AG09319 (cell line): ENCODE measurements at places on chromosomes 5 and 9.

- no peak for DNase-seq
These were observed 585.7 kb upstream of the ZNF608 start for GRCh38 chr5:125331987-125332598.

GRCh38 chr9:12457237-12457636 lies 235.9 kb upstream of the TYRP1 start:
- no peak for DNase-seq

- no peak for DNase-seq
These were observed 1.4 kb upstream of the PPP2CA start for GRCh38 chr5:134227259-134227658.

GRCh38 chr5:149724884-149725283 lies 5.2 kb upstream of the PPARGC1B start:
- DNase-seq, result no peak

- DNase-seq, result no peak
These were observed 744.5 kb upstream of the C9orf72 start for GRCh38 chr9:28317745-28318144.

GRCh38 chr9:130237076-130237475 lies 28.5 kb upstream of the HMCN2 start:
- no peak for DNase-seq

GRCh38 chr5:63931836-63932235 lies 30.4 kb downstream of the HTR1A start:
- no peak for DNase-seq

GRCh38 chr5:74963407-74963806 lies 89.0 kb downstream of the GCNT4 start:
- no peak for DNase-seq

DNA sequence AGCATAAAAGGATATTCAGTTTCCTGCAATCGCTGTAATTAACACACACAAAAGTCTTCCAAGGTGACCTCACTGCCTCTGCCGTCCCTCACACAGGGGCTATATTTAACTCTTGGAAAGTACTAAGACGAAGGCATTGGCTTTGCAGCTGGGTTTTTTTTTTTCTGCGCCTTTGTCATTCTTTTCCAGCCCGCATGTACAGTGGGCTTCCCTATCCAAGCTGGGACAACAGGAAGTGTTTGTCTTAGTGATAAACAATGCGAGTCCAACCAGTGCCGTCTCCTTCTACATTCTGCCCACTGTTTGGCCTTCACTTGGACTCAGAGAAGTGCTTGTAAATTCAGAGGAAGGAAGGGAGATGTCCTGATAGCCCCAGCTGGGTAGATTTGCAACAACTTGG lies 17.6 kb downstream of the AFAP1L1 start:
- no peak for DNase-seq

DNA sequence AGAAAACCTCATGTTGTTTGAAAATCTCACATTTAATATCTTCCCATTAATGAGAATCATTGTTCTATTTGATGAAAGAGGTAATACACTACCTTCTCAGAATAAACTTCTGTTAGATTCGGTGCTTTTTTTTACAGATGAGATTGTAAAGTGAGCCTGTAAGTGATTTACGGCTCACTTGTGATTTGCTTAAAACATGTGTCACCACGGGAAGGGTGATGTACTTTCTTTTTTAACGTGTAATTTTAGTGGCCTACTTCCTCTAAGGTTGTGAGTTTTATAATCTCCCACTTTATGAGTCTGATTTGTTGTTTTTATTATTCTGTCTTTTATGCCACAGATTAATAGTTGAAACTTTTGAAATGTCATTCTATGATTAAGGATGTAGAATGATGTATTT lies 15.9 kb downstream of the ANXA1 start:
- no peak for DNase-seq

- no peak for DNase-seq
These were observed 246.5 kb downstream of the DMRTA1 start for GRCh38 chr9:22693156-22693555.

- no peak for DNase-seq
These were observed 6.2 kb downstream of the ASS1 start for GRCh38 chr9:130451004-130451390.

- DNase-seq, result no peak
These were observed 459.9 kb upstream of the NMUR2 start for GRCh38 chr5:152864991-152865390.

DNA sequence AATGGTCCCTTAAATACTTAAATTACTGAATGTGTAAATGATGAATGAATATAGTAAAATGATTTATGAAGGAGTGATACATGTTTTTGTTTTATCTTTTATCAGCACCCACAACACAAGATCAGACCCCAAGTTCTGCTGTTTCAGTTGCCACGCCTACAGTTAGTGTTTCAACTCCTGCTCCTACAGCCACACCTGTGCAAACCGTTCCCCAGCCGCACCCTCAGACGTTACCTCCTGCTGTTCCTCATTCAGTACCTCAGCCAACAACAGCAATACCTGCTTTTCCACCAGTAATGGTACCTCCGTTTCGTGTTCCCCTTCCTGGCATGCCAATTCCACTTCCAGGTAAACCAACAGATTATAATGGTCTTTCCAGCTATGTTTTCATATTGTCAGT lies 16.3 kb downstream of the TCERG1 start:
- DNase-seq, result no peak

- no peak for DNase-seq
These were observed 40.7 kb upstream of the HSD17B3 start for GRCh38 chr9:96342571-96343245.

GRCh38 chr5:129857116-129857515 lies 47.1 kb upstream of the CHSY3 start:
- no peak for DNase-seq

GRCh38 chr5:132445640-132445923 lies 45.0 kb downstream of the IRF1 start:
- DNase-seq, result no peak

- DNase-seq, result no peak
These were observed 5.5 kb downstream of the NOL6 start for GRCh38 chr9:33468215-33468730.

GRCh38 chr5:143004361-143005145 lies 234.4 kb downstream of the ARHGAP26 start:
- no peak for DNase-seq

- DNase-seq, result no peak
These were observed 12.3 kb downstream of the CCNH start for GRCh38 chr5:87400305-87400899.

DNA sequence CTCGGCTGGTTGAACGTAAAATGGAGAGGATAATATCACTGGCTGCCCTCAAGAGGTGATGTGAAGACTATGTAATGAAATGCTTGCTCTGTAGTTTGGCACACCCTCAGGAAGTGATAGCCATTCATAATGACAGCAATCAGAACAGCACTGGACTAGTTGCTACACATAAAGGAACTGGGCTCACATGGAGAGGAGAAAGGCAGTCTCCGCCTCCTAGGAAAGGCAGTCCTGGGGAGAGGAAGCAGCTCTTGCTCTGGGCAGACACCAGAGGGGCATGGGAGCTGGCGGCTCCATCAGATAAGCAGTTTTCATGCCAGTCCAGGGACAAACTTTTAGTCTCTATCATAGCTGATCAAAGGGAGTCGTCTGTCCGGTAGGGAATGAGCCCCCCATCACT lies 46.9 kb downstream of the ARHGEF37 start:
- DNase-seq, result no peak

GRCh38 chr9:123174887-123175518 lies 93.4 kb downstream of the STRBP start:
- DNase-seq, result no peak

DNA sequence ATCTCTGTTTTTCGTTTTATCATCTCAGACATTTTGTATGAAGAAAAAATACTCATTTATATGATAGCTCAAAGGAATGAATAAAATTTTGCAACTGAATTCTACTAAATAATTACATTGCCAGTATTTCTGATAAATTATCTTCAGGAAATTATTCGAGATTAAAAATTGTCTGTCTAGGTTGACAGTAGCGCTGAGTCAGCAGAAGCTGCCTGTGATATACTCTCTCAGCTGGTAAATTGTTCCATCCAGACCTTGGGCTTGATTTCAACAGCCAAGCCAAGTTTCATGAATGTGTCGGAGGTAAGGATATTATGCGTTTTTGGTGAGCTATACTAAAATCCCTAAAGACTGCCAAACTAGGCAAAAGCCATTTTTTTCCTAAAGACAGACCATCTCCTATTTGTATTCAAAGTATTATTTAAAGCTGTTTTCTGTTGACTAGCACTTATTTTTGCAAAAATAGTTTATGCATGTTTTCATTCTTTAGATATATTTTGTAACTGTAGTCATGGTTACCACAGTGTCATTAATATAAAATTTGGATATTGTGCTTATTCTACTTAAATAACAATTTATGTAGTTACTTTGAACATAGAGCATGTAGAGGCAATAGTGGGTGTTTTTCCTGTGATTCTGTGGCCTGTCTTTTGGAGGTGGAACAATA lies 17.4 kb downstream of the LECT2 start:
- DNase-seq, result no peak

GRCh38 chr5:113721171-113721570 lies 207.7 kb downstream of the YTHDC2 start:
- DNase-seq, result no peak

DNA sequence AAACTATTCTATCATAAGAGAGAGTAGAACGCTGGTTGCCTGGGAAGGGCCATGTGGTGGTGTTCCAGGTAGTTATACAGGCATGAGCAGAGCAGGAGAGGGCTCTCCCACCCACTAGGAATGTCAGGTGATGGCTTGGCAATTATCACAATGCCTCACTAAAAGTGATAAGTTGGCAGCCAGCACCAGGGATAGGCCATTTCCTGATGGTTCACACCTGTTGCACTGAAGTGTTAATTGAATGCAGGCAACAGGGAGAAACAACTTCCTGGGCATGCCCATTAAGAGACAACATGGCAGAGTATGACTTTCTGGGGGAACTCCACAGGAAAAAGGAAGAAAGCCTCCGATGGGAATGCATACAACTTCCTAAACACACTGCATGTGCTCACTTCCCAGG lies 593.2 kb downstream of the ELAVL2 start:
- DNase-seq, result no peak

GRCh38 chr5:147836439-147836838 lies 5.0 kb upstream of the SPINK1 start:
- DNase-seq, result no peak

DNA sequence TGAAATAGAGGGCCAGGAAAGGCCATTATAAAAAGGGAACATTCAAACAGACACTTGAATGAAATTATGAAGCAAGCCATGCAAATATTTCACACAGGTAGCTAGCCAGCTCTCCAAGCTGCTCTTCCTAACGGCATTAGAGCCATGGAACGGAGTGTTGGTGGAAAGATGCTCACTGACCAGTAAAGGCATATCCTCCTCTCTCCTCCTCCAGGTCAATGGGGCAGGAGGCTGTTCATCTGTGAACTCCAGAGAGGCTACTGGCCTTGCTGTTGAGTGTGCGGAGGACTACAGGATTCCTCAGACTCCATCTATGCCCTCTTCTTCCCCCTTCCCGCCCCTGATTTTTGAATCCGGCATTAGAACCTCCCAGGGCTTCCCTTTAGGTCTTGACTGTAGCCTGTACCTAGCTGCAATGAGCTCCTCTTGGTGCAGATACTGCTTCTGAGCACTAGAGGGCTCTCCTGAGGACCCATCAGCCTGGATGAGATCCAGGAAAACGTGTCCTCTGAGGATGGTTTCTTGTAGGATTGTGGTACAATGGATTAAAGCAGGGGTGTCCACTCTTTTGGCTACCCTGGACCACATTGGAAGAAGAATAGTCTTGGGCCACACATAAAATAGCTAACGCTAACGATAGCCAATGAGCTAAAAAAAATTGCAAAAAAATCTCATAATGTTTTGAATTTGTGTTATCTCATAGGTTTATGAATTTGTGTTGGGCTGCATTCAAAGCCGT lies 162.2 kb downstream of the SREK1 start:
- peak; percentile 30 for DNase-seq

DNA sequence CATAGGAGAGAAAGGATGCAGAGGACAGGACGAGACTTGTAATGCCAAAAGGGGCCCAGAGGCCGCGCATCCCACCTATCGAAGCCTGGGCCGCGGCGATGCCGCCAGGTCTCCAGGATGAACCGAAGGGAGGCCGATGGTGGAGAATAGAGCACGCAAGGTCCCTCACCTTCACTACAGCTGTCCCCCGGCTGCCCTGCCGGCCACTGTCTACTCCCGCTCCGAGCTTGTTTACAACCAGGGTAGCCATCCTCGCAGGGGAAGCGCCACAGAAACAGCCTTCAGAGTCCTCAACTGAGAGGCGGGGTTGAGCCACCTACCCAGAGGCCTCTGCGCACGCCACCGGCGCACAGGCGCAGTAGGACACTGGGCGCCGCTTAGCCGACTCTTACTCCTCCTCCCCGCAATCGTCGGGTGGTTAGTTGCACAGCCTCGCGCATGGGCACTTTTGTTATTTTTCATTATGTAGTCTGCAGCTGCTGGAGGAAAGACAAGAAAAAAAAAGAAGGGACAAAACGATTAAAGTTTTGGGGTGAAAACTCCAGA lies at the start of gene TRIM23:
TRIM23 (minus strand) TSS at position 309 of the 546 bp plus-strand sequence; CDS start at position 250, 59 bp downstream.
- peak; percentile 78 for DNase-seq

- DNase-seq, result peak; percentile 38
These were observed 383.9 kb downstream of the MAT2B start for GRCh38 chr5:163889369-163889768.

DNA sequence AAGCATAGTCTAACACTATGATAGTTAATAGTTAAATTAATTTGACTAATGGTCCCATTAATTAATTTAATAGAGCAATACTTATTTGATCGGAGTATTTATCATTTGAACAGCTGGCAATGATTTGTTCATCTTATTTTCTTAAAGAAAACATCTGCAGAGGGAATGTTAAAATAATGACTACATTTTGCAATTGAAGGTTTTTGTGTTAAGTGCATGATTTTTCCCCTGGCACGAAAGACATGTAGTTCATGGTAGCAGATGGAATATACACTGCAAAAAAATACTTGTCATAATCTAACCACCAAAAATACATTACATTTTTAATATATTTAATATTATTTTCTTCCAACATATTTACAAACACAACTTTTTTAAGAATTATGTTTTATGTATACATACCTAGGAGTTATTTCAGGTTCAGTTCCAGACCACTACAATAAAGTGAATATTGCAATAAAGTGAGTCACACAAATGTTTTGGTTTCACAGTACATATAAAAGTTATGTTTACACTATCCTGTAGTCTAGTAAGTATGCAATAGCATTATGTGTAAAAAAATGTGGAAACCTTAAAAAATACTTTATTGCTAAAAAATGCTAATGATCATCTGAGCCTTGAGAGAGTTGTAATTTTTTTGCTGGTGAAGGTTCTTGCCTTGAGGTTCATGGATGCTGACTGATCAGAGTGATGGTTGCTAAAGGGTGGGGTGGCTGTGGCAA lies 292.6 kb upstream of the DAB2 start:
- peak; percentile 20 for DNase-seq

GRCh38 chr5:129917224-129917623 lies 13.0 kb downstream of the CHSY3 start:
- DNase-seq, result no peak

DNA sequence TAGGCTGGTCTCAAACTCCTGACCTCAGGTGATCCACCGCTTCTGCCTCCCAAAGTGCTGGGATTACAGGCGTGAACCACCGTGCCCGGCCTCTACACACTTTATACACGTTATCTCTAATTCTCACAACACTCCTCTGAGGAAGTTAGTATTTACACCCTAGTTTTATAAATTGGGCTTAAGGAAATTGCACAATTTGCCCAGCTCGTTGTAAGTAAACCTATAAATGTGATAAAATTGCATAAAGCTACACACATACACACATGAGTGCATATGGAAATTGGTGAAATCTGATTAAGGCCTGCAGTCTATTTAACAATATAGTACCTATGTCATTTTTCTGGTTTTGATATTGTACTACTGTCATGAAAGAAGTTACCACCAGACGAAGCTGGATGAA lies 4.4 kb upstream of the SLC4A9 start:
- DNase-seq, result no peak

GRCh38 chr9:133894377-133895321 lies 97.5 kb downstream of the VAV2 start:
- no peak for DNase-seq

- no peak for DNase-seq
These were observed 18.7 kb downstream of the ANXA1 start for GRCh38 chr9:73170185-73170957.
